ENCODE measurements at places on chromosomes 4 and X. TPM values are rescaled to one million over a fixed set of nuclear protein-coding genes. Genes with fewer than 3 reads are reported as not detected.

The CTAG1A gene
- polyA plus RNA-seq = not detected

The HCCS gene
- polyA plus RNA-seq = 75.8 TPM

The ASMT gene
- polyA plus RNA-seq = not detected

The TMPRSS11B gene
- polyA plus RNA-seq = 0.03 TPM

The BMPR1B gene
- 0.26 TPM for polyA plus RNA-seq

The CPE gene
- 9.4 TPM for polyA plus RNA-seq

The PGAM4 gene
- polyA plus RNA-seq = not detected

The RBM46 gene
- not detected for polyA plus RNA-seq
